Activated CD4-positive, alpha-beta T cell treated with anti-CD3 and anti-CD28 coated beads for 36 hours (primary cell): ENCODE measurements at places on chromosomes 6 and 20. TPM values are rescaled to one million over a fixed set of nuclear protein-coding genes. Genes with fewer than 3 reads are reported as not detected.

Gene AFG1L
- total RNA-seq: 6.6 TPM

Gene RIMS1
- not detected for total RNA-seq

Gene KCNK16
- not detected for total RNA-seq

Gene RNF144B
- total RNA-seq: 3.9 TPM

Gene MYCT1
- not detected for total RNA-seq

Gene CDC5L
- total RNA-seq: 28.9 TPM

Gene SPTLC3
- 1.1 TPM for total RNA-seq

Gene FAM162B
- not detected for total RNA-seq

Gene NOP56
- 504 TPM for total RNA-seq

Gene SMIM13
- 7.9 TPM for total RNA-seq

Gene MTO1
- total RNA-seq: 49.7 TPM

Gene RIPPLY2
- total RNA-seq: not detected

Gene SPATS1
- total RNA-seq: not detected

Gene FAM209B
- 0.43 TPM for total RNA-seq

Gene SUPT3H
- total RNA-seq: 15.5 TPM

Gene OR2H1
- total RNA-seq: not detected

Gene NDUFAF4
- total RNA-seq: 84.6 TPM

Gene DNAAF9
- 1.3 TPM for total RNA-seq

Gene SLC22A2
- total RNA-seq: not detected

Gene POPDC3
- not detected for total RNA-seq

Gene HBS1L
- total RNA-seq: 133 TPM

Gene AIF1
- total RNA-seq: 89.2 TPM

Gene BPIFA1
- total RNA-seq: not detected

Gene VARS1
- total RNA-seq: 147 TPM

Gene GLO1
- total RNA-seq: 152 TPM

Gene LPA
- not detected for total RNA-seq

Gene MAN1A1
- total RNA-seq: 18.4 TPM

Gene SLC22A7
- not detected for total RNA-seq

Gene COX4I2
- not detected for total RNA-seq
